Activated CD8-positive, alpha-beta memory T cell treated with anti-CD3 and anti-CD28 coated beads for 1 hour (primary cell): ENCODE measurements at places on chromosomes 13 and 19.

- no peak for DNase-seq
These were observed 63.9 kb downstream of the GPC6 start for GRCh38 chr13:93290503-93290902.

DNA sequence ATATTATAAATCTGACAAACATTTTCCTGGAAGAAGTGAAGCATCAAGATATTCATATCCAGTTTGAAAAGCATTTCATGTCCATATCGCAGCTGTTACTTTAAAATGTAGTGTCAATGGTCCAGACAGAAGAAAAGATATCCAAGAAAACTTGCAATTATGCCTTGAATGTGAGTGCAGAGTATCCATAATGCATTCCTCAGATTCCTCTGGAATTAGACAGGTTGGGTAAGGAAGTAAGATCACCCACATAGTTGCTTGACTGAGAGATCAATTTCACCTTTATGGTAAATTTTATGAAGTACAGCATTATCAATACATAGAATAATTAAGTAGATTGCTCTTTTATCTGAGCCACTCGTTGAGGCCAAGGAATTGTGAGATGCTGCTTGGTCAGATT, 327.0 kb upstream of the SLITRK5 start:
- no peak for DNase-seq

GRCh38 chr13:31431722-31432137, 232.0 kb downstream of the B3GLCT start:
- DNase-seq = peak; percentile 5

DNA sequence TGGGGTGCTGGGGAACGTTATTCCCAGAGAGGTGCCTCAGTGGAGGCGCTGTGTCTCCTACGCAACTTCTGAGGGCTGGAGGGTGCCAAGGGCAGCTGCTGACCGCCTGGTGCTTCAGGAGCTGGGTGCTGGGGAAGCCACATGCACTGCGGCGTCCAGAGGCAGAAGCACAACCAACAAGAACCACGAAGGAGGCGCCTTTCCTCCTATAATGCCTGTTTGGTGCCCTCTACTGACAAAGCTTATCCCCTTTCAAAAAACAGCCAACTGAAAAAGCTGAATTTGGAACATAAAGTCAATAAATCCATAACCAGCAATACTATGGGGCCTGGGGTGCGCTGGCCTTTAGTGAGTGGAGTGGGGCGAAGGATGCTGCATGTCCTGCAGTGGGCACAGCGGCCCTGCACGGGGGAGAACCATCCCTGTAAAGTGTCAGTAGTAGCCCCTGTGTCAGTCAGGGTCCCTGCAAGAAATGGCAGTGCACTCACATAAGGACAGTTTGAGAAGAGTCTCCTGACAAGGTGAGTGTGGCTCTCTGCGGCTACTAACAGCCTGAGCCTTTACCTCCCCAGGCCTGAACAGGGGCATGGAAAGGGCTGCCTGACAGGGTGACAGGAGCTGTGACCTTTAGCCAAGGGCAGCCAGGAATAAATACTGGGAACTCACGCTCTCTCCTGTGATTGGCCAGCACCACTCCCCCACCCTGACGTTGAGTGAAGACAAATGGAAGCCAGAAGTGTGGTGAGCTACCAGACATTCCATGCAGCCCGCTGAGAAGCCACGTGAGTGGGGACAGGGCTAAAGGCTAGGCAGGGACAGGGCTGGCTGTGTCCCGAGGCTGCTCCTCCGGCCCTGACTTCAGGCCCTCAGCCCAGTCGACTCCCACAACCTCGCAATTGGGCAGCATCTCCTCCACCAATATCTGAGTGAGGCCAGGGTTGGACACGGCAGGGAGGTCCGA, 4.5 kb upstream of the B3GNT8 start:
- no peak for DNase-seq

- DNase-seq = no peak
These were observed 512.2 kb downstream of the LMO7 start for GRCh38 chr13:76148374-76148773.

GRCh38 chr13:32837973-32838927, 178.0 kb upstream of the KL start:
- DNase-seq = no peak

DNA sequence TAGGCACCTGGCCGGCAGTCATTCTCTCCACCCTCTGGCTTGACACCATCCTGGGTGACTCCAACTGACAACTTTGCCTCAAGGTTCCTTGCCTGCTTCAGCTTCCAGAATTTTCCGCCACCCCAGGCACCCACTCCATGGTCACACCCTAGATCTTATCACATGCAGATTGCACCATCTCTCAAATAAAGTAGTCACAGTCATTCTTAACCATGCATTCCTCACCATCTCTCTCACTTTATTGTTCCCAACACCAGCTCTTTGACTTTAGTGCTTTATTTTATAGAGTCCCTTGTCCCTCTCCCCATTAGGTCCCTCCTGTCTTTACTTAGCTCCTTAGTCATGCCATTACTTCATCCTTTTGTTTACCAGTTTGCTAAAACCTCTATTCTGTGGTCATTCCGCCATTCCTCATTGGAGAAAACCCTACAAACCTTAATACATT, 351.7 kb downstream of the SPRY2 start:
- DNase-seq = no peak

DNA sequence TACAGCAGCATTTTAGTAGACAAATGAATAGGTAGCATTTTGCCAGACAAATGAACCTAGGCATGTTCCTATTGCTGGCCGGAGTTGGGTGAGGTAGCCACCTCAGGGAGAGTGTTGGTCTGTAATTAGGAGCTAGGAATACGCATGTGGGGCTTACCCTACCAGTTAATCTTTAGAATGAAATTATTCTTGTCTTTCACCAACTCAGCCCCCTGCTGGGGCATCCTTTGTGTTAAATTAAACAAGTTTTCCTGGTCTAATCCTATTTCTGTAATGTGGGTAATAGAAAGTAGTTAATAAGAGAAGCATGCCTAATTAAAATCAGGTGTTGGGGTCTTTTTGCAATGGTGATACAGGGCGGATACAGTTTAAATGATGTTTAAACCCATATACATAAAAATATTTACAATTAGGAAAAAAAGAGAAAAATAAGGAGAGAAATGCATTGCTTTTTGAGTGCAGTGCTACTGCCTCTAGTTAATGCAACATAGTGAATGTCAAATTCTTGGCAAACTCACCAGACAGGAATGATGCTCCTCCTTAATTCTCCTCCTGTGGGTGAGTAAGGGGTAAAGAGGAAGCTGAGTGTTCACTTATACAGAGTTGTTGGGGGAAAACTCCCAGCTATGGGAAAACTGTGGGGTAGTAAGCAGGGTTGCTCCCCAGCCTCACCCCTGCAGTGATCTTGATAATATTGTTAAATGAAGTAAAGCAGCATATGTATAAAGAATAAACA, 276.4 kb upstream of the EDNRB start:
- no peak for DNase-seq

DNA sequence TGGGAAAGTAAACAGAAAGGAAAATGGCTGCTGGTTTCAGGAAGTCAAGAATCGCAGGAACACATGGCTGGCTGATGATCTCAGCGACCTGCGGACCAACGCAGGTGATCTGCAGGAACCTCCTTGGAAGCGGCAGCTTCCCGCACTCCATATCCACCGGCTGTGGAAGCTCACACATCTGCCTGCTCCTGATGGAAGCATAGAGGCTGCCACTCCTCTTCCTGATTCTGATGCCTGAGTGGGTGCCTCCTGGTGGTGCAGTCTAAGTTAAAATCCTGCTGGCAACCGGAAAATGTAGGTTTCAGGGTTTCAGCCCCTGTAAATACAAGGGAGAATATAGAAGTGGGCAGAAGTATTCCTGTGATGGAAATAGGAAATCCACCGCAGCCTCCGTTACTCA, 75.5 kb downstream of the TNFSF13B start:
- DNase-seq = no peak

DNA sequence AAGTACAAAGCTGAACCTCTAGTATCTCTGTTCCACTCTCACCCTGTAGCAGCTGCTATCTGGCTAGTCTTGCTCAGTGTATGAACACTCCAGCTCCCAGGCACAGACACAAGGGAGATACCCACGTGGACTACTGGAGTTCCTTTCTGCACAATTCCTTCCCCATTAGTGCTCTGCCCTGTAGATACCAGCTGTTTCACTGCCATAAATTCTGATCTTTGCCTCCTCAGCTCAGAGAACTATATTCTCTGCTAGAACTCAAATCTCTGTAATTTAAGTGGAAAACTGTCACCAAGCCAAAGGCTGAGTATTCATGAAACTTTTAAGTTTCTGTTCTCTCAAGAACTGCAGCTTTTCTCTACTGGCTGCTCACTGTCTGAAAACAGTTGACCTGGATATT, 273.7 kb downstream of the DIAPH3 start:
- no peak for DNase-seq
